Omental fat pad (tissue), 4 donors: ENCODE measurements at places on chromosomes 11 and 22.

GRCh38 chr11:3197044-3197695 lies 21.4 kb downstream of the MRGPRG start:
- no peak for DNase-seq

GRCh38 chr11:12723421-12724300 lies 49.4 kb downstream of the TEAD1 start:
- DNase-seq: no peak

GRCh38 chr11:94132152-94132558 lies 3.5 kb downstream of the PANX1 start:
- DNase-seq: peak; percentile 40

- DNase-seq: peak; percentile 74
These were observed 3.2 kb downstream of the CTSD start for GRCh38 chr11:1760351-1761109.

- no peak for DNase-seq
These were observed 57.4 kb downstream of the AHNAK start for GRCh38 chr11:62489204-62489603.

DNA sequence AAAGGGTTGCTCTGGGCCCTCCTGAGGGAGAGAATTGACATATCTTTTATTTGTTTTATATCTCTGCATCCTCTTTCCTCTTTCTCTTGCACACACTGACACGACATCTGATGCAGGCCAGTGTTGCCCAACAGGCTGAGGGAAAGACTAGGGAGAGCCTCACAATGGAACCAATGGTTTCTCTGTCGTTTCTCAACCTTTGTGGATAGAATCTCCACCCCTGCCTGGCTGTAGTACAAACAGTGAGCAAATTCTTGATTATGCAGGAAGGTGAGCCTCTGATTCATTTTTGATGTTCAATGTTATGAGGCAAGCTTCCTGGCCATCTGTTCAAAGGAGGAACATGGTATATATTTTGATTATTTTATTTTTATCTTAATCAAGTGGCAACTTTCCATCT lies 49.8 kb upstream of the PLET1 start:
- DNase-seq: no peak

DNA sequence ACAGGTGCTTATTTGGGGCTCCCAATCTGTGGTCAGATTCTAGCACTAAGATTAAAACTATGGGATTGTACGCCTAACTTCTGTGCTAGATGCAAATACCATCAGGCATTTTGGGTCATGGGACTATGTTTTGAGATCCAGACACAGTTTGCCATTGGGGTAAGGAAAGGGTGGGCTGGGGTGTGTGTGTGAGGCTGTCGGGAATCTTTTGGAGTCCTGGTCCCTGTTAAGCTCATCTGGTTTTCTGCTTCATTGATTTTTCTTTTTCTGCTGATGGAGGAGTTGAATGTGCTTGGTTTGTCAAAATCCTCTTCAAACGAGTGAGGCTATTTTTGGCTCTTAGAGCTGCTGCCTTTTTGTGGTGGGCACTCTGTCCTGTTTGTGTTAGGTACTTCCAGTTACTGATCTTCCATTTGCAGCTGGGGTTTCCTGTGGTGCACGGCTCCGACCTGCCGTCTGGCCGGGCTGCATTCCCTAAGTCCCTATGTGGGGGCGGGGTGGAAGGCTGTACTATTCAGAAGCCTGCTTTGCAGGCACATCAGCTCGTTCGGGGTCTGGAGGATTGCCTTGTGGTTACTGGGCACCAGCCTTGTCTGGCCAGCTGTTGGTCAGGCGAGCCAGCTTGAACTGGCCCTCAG lies 2.9 kb downstream of the BCR start:
- no peak for DNase-seq

DNA sequence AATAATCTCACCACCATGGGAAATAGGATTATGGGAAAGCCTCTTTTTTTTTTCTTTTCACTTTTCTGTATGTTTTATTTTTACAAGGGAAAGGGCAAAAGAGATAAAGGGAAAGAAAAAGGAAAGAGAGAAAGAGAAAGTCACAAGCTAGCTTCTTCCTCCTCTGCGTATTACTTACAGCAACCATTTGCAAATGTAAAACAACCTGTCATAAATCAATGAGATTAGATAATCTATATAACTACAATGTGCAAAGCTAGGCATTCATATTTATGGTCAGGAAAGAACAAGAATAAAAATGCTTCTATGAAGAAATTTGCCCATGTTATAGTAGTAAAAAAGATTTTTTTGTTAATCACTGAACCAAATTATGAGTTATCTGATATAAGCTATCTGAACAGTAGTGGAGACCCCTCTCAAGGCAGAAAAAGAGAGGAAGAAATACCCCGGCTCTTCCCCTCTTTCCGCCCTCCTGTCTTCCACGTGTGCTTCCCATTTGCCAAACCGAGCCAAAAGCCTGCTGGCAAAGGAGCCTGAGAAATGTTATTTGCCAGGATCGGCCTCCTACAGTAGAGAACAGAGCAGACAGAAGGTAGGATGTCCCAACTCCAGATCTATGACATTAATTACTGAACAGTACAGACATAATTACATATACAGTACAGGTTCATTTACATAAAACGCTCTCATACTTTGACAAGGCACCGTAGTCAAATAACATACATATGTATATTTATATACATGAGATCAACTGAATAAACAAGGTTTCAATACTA lies 50.2 kb downstream of the ARHGAP32 start:
- no peak for DNase-seq

DNA sequence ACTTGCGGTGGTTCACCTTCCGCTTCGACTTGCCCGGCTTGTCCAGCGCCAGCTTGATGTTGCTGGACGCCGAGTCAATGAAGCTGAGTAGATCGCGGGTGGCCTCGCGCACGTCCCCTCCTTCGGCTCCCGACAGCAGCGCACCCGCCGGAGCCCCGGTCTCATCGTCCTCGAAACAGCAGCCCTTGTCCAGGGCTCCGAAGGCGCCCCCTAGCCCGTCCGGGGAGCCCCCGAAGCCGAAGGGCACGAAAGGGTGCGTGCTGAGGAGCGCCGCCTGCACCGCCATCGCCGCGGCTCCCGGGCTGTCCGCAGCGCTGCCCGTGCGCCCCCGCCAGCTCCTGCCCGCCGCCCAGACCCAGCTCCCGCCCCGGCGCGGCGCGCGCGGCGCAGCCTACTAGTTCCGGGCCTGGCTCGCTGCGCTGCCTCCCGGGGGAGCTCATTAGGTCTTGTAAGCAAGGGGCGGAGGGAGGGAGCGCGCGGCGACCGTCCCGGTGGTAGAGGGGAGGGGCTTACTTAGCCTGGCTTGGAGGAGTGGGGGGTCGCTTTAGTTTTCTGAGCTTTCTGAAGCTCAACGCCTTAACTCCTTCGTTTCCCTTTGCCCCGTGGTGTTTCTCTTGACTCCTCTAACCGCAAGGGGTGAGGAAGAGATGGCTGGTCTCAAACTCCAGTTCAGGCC lies at the start of gene FAM181B:
Gene FAM181B (minus strand): TSS at position 421 of the 676 bp plus-strand sequence. CDS start 135 bp downstream, at position 286.
- no peak for DNase-seq

DNA sequence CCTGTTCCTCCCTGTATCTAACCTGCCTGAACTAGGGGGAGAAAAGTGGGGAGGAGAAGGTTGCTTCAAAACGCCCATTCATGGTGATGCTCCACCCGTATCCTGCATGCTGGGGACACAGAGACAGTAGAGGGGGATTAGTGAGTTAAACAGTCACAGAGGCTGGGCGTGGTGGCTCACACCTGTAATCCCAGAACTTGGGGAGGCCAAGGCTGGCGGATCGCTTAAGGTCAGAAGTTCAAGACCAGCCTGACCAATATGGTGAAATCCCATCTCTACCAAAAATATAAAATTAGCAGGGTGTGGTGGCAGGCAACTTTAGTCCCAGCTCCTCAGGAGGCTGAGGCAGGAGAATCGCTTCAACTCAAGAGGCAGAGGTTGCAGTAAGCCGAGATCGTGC lies 1.8 kb upstream of the DENND5A start:
- DNase-seq: no peak

GRCh38 chr11:132062541-132062940 lies 692.1 kb downstream of the NTM start:
- no peak for DNase-seq

GRCh38 chr22:49929211-49929979 lies 11.0 kb downstream of the CRELD2 start:
- no peak for DNase-seq

- no peak for DNase-seq
These were observed 5.5 kb upstream of the CXCR5 start for GRCh38 chr11:118878163-118878563.

- DNase-seq: peak; percentile 95
These were observed 20.3 kb downstream of the CLPB start for GRCh38 chr11:72413914-72414628.

- no peak for DNase-seq
These were observed 227.5 kb downstream of the CTTN start for GRCh38 chr11:70625582-70626518.

DNA sequence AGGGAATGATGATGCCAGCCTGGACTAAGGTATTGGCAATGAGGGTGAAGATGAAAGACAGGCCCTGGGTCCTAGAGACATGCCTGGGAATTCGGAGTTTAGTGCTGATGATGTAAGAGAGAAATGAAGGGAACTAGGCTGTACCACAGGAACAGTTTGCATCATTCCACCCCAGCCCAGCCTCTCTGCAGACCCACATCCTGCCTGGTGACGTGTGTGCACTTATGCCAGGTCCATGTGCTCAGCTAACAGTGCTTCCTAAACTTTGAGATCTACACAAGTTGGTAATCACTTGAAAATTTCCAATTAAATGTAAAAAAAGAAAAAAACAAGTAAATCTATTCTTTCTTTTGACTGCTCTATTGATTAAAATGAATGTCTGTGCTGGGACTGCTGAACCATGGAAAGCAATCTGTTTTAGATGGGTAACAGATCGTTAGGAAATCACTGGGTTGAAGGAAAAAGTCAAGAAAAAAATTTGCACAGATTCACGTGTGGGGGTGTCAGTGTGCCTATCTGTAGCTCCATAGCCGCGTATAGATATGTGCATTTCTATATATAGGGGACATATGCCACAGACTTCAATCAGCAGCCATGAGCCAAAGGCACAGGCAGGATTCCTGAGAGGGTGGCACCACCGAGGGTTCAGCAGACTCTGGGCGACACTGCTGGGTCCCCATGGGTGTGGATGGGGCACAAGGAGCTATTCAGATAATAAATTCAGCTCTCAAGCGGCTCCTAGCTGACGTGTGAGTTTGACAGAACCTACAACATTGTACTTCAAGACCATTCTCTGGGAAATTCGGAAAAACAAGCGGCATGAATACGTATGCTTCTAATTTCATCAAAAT lies 131.1 kb upstream of the OPCML start:
- no peak for DNase-seq

DNA sequence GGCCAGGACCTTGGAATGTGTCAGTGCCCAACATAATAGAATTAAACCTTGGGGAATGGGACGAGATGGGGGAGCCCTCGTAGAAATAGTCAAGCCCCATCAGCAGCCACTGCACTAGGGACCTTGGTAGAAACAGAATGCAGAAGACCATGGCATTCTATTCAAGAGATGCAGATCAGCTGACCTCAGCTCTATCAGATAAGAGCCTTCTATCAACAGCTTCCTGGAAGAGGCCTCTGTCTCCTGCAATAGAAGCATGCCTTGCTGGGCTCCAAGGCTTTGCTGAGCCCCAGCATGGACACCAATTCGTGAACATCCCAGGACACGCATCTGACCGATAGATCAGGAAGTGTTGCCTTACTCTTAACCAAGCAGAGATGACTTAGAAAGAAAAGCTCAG lies 27.5 kb upstream of the FLI1 start:
- no peak for DNase-seq

DNA sequence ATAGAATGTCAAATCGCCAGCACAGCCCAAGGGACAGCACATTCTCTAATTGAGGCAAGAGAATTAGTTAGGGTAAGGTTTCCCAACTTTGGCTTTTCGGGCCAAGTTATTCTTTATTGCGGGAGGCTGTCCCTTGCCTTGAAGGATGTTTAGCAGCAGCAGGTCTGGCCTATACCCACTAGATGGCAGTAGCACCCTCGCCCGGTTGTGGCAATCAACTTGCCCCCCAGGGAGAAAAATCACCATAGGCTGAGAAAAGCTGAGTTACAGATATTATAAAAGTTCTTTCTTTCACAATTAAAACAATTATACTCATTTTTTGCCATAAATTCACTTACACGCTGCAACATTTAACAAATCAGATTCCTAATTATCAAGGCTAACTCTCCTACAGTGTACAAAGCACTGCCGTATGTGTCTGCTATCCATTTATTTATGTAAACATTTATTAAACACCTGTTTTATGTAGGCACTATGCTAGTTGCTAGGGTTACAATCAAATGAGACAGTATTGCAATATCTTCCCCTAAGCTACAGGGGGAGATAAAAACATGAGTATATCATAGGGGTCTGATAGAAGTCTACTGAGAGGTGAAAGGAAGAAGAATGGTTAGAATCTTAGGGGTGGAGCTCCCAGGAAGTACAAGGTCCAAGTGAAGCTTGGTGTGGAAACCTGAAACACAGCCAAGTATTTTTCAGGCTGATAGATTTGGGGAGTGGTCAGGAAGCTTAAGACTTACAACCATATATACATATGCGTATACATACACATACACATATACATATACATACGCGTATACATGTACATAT lies 452.3 kb downstream of the RAB38 start:
- no peak for DNase-seq

DNA sequence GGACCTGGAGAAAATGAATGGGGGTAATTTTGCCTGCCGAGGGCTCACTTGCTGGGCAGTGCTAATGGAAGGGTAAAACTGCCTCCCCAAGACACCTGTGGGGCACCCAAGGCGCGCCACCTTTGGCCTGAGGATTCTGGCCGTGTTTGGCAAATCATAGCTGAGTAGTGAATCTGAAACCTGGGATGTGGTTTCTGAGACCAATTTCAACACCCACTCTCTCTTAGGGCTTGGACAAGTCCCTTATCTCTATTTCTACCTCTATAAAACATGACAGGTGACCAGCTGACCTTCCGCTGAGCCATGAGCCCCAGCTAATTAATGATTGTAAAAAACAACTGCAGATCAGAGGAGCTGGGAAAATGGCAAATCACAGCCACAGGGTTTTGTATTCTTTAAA lies 1.5 kb upstream of the PACSIN3 start:
- DNase-seq: no peak

GRCh38 chr11:12731841-12732336 lies 57.7 kb downstream of the TEAD1 start:
- DNase-seq: no peak

DNA sequence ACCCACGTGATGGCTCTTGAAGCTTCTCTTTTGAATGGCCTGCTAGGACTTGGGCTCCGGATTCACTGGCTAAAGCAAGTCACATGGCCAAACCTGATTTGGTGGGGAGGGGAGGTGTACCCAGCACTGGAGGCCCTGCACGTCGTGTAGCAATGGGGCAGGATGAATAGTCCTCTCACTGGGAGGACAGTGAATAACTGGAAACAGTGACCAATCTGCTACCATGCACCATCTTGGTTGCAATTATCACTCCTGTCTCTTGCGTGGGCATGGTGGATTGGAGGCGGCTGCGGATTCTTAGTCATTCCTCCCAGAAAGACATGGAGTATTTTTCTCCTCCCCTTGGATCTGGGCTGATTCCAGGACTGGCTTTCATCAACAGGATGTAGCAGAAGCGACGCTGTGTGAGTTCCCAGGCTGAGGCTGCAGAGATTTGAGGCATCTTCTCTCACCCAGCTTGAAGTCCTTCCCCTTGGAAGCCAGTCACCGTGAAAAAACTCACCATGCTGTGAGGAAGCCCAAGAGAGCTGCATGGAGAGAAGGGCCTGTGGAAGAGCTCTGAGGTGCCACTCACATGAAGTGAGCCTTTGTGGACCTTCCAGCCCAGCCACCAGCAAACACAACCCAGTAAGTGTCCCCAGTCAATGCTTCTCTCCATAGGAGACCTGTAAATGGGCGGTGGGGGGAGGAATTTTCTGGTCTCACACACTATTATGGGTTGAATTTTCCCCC lies 70.4 kb downstream of the IGLL1 start:
- DNase-seq: no peak
